ENCODE measurements at places on chromosomes 2 and 18.

DNA sequence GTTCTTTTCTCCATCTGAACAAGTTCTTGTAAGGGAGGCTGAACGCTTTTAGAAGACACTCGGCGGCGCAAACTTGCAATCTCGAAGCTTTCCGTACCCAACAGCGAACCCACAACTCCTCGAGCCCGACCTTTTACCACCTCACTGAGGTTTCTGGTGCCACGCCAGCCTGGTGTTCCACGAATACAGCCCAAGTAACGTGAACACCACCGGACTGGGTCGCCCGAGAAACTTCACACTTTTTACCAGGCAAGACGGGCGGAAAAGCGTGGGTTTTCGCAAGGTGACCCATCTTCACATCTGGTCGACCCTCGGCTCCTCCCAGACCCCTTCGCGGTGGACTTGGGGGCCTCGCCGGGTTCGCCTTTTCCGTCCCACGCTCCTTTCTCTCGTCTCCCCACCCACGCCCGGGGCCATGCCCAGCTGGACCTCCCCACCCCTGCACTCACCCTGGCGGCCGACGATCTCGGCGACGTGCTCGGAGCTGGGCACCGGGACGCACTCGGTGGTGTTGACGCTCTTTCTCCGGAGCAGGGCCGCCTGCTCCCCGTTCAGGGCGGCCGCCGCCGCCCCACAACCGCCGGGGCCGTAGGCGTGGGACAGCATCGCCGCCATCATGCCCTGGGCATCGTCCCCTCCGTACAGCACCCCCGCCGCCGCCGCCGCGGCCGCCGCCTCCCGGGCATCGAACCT is 1.2 kb downstream of the MEX3C start:
- no peak for DNase-seq

GRCh38 chr2:84137034-84137433 is 322.0 kb downstream of the SUCLG1 start:
- no peak for DNase-seq

DNA sequence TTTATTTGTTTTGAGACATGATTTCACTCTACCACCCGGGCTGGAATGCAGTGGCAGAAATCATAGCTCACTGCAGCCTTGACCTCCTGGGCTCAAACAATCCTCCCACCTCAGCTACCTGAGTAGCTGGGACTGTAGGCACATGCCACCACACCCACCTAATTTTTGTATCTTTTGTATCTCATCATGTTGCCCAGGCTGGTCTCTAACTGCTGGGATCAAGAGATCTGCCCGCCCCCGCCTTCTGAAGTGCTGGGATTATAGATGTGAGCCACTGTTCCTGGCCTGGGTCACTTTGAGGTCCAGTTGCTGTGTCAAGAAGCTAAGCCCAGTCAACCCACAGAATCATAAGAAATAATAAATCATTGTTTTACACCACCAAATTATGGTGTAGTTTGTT is 38.4 kb downstream of the TSN start:
- DNase-seq, result no peak

DNA sequence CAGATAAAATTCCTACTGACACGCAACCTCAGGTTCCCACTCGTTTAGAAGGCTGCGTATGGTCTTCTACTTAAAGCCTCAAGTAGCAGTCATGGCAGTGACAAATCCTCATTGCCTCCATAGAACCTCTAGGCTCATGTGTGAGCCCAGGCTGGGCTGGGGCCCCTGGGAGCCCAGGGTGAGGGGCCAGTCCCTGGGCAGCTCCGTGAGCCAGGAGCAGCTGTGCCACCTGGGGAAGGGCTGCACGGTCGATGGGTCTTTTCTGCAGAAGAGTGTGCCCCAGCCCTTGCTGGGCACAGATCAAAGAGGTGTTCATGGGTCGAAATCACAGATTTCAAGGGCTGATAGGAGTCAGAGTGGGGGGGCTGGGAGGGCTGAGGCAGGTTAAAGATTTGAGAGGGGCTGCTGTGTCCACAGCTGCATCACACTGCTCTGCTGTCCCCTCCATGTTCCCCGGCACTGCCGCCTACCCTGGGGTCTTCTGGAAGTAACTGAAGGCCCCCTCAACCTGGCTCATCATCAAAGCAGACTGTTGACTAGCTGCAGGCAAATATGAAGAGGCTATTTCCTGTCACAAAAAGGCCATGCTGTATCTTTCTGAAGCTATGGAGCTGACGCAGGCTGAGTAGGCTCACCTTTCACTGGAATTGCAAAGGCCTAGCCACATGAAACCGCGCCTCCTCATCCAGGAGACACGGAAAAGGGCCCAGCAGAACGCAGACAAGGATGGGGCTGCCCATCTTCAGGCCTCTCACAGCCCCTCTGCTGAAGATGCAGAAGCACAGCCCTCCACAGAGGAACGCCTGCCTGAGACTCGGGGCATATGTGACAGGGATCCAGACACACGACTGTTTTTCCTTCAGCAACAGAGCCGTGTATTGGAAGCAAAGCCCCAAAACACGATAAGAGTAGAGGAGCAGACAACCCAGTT is 35.7 kb upstream of the ALPP start:
- no peak for DNase-seq

- no peak for DNase-seq
These were observed 335.3 kb downstream of the RIT2 start for GRCh38 chr18:42780171-42780570.

DNA sequence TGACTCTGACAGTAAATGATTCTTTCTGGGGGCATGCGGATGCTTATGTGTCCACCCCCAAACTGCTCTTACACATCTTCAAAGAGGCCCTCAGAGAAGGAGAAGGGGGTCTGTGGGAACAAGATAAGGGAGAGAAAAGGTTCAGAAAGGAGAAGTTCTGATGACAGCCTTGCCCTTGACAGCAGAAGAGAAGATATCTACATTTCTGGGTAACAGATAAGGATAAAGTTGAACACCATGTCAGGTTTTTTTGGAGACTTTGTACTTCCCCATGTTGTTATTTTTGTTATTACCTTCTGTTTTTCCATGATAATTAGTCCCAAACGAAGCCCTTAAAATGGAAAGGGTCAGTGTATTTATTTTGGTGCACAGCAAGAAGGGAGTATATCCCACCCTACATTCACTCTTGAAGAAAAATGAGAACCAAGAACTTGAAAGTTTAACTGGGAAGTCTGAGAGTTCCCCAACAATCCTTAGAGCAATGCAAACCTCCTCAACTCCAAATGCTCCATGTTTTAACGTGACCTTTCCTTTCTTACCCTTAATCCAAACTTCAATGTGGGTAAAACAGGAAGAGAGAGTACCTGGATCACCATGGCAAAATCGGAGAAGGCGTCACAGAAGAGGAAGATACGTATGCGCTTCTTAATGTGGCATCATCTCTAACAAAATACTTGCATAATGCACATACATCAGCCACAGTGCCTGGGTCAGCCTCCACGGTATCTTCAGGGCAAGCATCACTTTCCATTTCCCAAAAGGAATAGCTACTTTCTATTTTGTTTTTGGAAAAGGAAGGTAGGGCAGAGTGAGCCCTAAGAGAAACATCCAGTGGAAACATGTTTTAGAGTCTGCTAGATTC is 264.6 kb upstream of the STON1 start:
- DNase-seq, result no peak

- DNase-seq, result no peak
These were observed 24.2 kb downstream of the SIX3 start for GRCh38 chr2:44965684-44966083.

- DNase-seq, result no peak
These were observed 787.2 kb downstream of the RNF144A start for GRCh38 chr2:7704296-7704865.

- no peak for DNase-seq
These were observed 50.0 kb downstream of the C2orf42 start for GRCh38 chr2:70140791-70141211.

GRCh38 chr2:179550849-179551248 is 286.2 kb upstream of the SESTD1 start:
- DNase-seq, result no peak

GRCh38 chr2:236014408-236015131 is 153.6 kb downstream of the GBX2 start:
- no peak for DNase-seq

DNA sequence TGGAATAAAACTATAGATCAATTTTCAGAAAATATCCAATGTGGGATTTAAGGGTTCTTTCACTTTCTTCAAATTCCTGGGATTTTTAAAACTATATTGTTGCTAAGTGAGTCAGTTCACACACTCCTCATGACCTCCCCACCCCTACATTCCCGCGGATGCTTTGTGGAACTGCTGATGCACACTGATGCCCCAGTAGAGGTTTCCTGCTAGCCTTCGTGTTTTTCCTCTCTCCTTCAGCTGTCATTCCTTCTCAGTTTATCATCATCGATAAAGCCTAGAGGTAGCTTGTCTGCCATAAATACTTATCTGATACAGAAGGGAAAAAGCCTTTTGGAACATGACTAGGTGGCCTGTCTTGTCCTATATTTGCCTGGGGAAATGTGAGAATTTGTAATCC is 67.4 kb upstream of the GALNT5 start:
- DNase-seq, result no peak

DNA sequence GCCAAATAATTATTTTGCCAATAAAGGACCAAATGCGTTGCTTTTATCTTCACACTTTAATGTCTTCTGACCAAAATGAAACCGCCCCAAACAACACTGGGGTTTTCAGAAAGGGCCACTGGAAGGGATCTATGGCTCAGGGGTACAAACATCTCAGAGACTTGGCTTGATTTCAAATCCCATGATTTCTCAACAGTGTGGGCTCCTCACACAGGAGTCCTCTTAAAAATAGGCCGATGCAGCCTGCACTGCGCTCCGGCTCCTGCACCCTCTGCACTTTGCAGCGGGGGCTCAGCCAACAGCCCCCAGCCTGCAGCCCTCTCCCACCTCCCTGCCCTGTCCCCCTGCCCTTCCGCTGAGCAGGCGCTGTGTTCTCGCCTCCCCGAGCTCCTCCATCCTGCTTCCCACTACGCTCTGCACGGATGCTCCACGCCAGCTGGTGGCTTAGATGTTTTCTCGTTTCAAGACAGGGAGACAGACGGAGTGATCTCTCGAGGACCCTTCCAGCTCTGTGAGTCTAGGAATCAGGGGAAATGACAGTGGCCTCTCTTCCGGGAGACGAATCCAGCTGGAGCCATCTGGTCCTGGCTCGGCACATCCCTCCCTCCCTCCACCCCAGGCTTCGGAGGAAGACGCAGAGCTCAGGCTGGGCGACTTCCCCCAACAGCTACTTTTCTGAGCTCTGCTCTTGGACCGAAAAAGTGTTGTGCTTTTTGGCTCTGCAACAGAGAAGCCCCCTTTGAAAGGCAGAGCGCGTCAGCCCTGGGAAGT is 71.4 kb downstream of the KCNF1 start:
- no peak for DNase-seq

DNA sequence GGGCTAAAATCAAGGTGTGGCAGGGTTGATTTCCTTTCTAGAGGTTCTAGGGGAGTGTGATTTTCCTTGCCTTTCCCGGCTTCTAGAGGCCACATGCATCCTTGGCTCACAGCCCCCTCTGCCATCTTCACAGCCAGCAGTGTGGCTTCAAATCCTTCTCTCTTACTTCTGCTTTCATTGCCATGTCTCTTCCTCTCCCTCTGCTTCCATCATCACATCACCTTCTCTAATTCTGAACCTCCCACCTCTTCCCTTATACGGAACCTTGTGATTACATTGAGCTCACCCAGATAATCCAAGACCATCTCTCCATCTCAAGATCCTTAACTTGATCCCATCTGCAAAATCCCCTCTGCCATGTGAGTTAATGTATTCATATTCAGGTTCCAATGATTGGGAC is 56.2 kb upstream of the RMDN2 start:
- DNase-seq, result no peak

GRCh38 chr18:21298351-21298750 is 56.3 kb downstream of the GREB1L start:
- no peak for DNase-seq

DNA sequence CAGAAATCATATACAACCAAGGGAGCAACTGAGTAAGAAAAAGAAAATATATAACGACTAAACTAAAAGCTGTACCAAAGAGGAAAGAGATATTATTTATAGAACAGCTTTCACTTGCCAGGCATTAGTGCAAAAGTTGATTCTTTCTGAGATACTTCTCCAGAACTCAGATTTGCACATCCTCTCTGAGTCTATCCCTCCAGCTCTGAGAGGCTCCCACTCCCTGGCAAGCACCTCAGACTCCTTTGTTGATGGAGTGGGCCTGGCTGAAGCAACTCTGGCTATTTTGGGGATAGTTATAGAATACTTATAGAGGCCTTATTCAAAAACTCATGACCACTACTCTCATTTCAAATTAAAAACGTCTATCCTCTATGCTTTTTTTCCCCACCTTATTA is 501.6 kb upstream of the TNP1 start:
- DNase-seq, result no peak

DNA sequence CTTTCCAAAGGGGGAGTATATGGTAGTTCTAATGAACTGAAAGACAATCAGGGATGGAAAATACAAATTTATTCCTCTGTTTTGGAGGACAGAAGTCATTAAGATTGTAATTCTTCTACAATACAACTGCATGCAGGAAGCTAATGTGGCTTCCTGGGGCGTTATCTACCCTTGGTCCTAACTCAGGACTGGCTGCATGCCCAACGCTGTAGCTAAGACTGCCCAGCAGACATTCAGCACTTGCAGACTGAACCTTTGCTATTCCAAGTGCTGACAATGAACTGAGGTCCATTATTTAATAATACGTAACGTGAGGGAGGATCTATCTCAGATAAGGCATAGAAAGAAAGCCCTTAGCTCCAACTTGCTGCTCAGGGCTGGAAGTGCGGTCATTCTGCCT is 53.2 kb downstream of the ZAP70 start:
- no peak for DNase-seq

DNA sequence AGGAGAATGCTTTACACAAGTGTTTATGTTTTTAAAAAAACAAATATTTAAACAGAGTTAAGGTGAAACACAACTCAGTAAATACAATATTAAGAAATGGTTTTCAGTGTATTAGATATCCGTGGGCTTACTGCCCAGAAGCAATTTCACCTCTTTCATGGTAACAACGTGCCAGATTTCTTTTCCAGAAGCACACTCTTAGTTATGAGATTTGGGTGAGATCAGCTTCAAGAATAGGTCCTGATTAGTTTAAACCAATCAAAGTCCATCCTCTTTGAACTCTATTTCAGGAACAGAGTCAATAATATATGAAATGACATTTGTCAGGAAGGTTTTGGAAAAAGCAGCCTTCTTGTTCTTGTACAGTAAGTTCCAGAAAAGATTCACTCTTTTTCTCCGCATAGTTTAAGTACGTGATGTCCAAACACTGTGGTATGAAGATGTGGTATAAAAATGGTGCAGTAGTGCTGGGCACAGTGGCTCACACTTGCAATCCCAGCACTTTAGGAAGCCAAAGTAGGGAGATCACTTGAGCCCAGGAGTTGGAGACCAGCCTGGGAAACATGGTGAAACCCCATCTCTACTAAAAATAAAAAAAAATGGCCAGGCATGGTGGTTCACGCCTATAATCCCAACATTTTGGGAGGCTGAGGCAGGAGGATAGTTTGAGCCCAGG is 14.7 kb downstream of the USP34 start:
- DNase-seq, result no peak

GRCh38 chr2:181281206-181281832 is 175.9 kb upstream of the ITGA4 start:
- DNase-seq, result no peak

GRCh38 chr2:43065871-43066270 is 160.5 kb downstream of the ZFP36L2 start:
- DNase-seq, result no peak
